ENCODE measurements at places on chromosomes 6 and 20. TPM values are rescaled to one million over a fixed set of nuclear protein-coding genes. Genes with fewer than 3 reads are reported as not detected.
A peak's percentile ranks its signal among the peaks of the same experiment; 100 is the strongest.

DNA sequence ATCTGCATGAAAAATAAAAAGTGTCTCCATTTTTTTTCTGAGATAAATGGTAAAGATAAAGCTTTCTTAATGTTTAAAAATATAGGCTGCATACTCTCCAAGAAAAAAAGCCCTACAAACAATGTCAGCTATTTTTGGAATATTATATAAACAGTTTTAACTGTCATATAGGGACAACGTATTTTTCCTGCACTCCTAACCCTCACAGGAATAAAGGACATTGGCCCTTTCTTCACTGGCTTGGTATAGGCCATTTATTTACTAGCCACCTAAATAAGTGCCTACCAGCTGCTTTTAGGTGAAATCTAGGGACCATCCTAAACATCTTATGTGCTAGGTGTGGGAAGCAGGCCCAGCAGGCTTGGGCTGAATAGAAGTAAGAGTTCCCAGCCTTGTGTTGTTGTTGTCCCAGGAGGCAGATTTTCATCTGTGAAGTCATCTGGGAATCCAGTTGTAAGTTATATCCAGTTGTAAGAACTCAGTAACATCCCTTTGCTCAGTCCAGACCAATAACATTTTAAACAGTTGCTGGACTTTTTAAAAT lies 21.3 kb downstream of the FOXO3 start:
- no peaks in the 10 kb centered on the region for H3K27me3 ChIP-seq
- no peak for DNase-seq
- H3K4me3 ChIP-seq, result no peak overlapping the region
- H3K4me1 ChIP-seq, result peaks cover 38% of the 10 kb centered on the region

GRCh38 chr20:43900121-43900466 lies 14.6 kb upstream of the TOX2 start:
- no peaks in the 10 kb centered on the region for H3K27me3 ChIP-seq
- no peak for DNase-seq
- no peak overlapping the region for H3K4me3 ChIP-seq
- no peak overlapping the region for H3K27ac ChIP-seq

GRCh38 chr6:9527679-9528286 lies 887.1 kb downstream of the TFAP2A start:
- no peaks in the 10 kb centered on the region for H3K27me3 ChIP-seq
- H3K4me1 ChIP-seq, result no peaks in the 10 kb centered on the region
- H3K36me3 ChIP-seq, result peaks cover 8% of the 10 kb centered on the region
- H3K4me3 ChIP-seq, result no peak overlapping the region
- DNase-seq, result no peak

TMEM244 gene
- not detected for total RNA-seq

GGTLC1 gene
- total RNA-seq, result not detected

DNA sequence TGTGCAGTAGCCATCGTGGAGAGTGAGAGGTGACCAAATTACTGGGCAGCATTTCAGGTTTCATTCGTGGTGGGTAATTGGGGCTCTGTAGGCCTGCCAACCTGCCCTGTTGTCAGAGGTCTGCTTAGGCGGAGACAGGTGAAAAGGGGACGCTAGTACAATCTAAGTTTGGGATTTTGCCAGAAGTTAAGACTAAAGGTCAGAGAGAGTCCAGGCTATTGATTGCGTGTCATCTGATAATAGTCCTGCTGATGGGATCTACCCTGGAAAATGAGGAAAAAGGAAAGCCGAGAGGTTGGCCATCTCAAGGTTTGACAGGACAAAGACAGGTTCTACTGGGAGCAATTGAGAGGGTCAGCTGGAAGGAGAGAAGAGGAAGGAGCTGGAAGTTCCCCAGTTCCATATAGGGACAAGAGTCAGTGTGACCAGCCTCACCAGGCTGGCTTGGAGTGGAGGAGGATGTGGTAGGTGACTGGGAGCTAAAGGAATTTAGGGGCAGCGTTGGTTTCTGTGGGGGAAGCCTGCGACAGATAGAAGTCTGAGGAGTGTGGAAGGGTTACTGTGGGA lies 10.9 kb downstream of the ARFGEF2 start:
- peaks cover 7% of the 10 kb centered on the region for H3K36me3 ChIP-seq
- H3K27ac ChIP-seq, result no peak overlapping the region
- DNase-seq, result no peak
- H3K4me3 ChIP-seq, result no peak overlapping the region
- peaks cover 13% of the 10 kb centered on the region for H3K4me1 ChIP-seq

SPATS1 gene
- not detected for total RNA-seq

EFCAB8 gene
- total RNA-seq, result not detected

- H3K36me3 ChIP-seq, result no peaks in the 10 kb centered on the region
- no peak overlapping the region for H3K4me3 ChIP-seq
- H3K4me1 ChIP-seq, result no peaks in the 10 kb centered on the region
- DNase-seq, result no peak
Measured at GRCh38 chr6:82408952-82409431, 45.4 kb downstream of the TPBG start.

GRCh38 chr6:53437557-53438202 lies 88.9 kb upstream of the ELOVL5 start:
- H3K4me1 ChIP-seq, result peaks cover 37% of the 10 kb centered on the region
- H3K27ac ChIP-seq, result peak overlapping the region; percentile 16
- no peak overlapping the region for H3K4me3 ChIP-seq
- H3K36me3 ChIP-seq, result no peaks in the 10 kb centered on the region
- peak; percentile 9 for DNase-seq

DNA sequence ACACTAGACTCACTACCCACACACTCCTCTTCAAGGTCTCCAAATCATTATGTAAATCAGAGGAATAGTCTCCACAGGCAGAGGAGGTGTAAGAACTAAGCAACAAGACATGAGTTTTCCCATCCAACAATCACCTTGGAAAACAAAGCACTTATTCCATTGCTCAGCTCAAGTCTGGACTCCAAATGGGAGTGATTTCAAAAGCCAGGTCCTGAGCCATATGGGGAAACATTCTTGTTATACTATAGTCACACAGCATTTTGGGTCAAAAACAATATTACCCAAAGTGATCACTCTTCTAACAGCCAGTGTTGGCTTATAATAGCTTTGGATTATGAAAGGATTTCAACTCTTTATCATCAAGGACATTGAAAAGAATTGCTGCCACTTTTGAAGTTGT lies 3.6 kb upstream of the PRPH2 start:
- DNase-seq, result no peak
- peaks cover 27% of the 10 kb centered on the region for H3K27me3 ChIP-seq
- H3K4me3 ChIP-seq, result no peak overlapping the region
- no peak overlapping the region for H3K27ac ChIP-seq

DNA sequence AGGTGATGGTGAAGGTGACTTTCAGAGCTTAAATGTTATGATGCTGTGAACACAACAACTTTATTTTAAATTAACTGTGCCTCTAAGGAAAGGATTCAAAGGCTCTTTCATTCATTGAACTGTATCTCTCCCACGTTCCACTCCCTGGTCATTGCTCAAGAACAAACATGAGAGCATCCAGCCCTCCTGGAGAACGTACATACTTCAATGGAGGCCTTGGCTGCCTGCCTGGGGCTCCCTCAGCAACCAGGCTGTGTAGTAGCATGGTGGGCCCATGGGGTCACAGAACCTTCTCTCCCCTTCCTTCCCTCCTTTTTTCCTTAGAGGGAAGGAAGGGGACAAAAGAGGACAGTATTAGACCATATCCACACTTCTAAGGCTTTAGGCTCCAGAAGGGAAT lies 234.3 kb downstream of the CDC5L start:
- H3K4me1 ChIP-seq, result peaks cover 31% of the 10 kb centered on the region
- H3K4me3 ChIP-seq, result no peak overlapping the region
- H3K27ac ChIP-seq, result no peak overlapping the region
- no peaks in the 10 kb centered on the region for H3K27me3 ChIP-seq
- DNase-seq, result no peak

C6orf118 gene
- 8.2 TPM for total RNA-seq

Measured in neural crest cell (in vitro differentiated cells).